ENCODE measurements at places on chromosomes 2 and 18. TPM values are rescaled to one million over a fixed set of nuclear protein-coding genes. Genes with fewer than 3 reads are reported as not detected.
A peak's percentile ranks its signal among the peaks of the same experiment; 100 is the strongest.

DNA sequence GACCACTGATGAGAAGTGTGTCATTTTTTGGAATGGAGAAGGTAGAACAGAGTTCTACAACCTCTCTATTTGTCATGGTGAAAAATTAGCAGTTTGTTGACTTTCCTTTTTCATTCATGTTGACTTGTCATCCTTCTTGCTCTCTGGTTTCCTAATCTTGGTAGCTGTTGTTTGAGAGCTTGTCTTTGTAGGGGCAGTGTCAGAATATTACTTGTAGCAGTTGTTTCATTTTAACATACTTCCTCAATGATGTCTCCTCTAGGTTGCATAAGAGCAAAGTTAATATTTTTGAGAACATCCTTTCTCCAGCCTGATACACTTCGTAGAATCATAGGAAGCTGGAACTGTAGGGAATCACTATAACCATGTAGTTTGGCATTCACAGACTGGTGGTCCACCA is 368.2 kb upstream of the FANCL start:
- H3K27ac ChIP-seq: no peak overlapping the region
- no peak overlapping the region for H3K4me3 ChIP-seq
- no peaks in the 10 kb centered on the region for H3K27me3 ChIP-seq
- no peaks in the 10 kb centered on the region for H3K36me3 ChIP-seq

The SKA1 gene
- 4.7 TPM for total RNA-seq

- H3K36me3 ChIP-seq: no peaks in the 10 kb centered on the region
- peaks cover 2% of the 10 kb centered on the region for H3K27me3 ChIP-seq
- H3K4me3 ChIP-seq: no peak overlapping the region
- DNase-seq: peak; percentile 60
- no peak overlapping the region for H3K27ac ChIP-seq
Observed at GRCh38 chr18:44507729-44508325, 172.9 kb upstream of the SETBP1 start.

The ZEB2 gene
- 109 TPM for total RNA-seq

GRCh38 chr18:63421514-63421913 is 762 bp downstream of the VPS4B start:
- H3K27me3 ChIP-seq: peaks cover 10% of the 10 kb centered on the region
- no peak for DNase-seq
- H3K27ac ChIP-seq: peak overlapping the region; percentile 99
- H3K4me1 ChIP-seq: peaks cover 15% of the 10 kb centered on the region

The CIB4 gene
- total RNA-seq: not detected

- DNase-seq: no peak
- H3K27me3 ChIP-seq: peaks cover 11% of the 10 kb centered on the region
- H3K4me3 ChIP-seq: no peak overlapping the region
- peaks cover 49% of the 10 kb centered on the region for H3K4me1 ChIP-seq
- H3K27ac ChIP-seq: peak overlapping the region; percentile 30
- H3K36me3 ChIP-seq: no peaks in the 10 kb centered on the region
Observed at GRCh38 chr2:120236316-120236715, 13.1 kb upstream of the TMEM185B start.

DNA sequence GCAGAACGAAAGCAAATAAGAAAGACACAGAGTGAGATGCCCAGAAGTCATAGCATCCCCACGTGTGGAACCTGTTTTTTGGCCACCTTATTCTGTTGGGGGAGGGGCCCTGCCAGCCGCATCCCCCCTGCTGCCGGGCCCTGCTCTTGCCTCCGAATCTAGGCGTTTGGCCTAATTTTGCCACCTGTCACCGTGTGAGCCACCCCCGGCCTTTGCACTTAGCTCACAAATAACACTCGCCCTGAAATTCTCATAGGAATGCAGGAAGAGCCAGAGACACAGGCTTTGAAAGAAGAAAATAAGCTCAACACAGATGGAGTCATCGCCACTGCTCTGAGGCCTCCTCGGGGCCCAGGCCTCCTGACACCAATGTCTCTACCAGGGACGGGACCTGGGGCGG is 522.6 kb upstream of the SALL3 start:
- H3K27ac ChIP-seq: no peak overlapping the region
- no peak for DNase-seq
- no peak overlapping the region for H3K4me3 ChIP-seq
- peaks cover 4% of the 10 kb centered on the region for H3K36me3 ChIP-seq
- H3K4me1 ChIP-seq: no peaks in the 10 kb centered on the region
- peaks cover 3% of the 10 kb centered on the region for H3K27me3 ChIP-seq

The PROM2 gene
- 0.62 TPM for total RNA-seq

The BOD1L2 gene
- total RNA-seq: not detected

DNA sequence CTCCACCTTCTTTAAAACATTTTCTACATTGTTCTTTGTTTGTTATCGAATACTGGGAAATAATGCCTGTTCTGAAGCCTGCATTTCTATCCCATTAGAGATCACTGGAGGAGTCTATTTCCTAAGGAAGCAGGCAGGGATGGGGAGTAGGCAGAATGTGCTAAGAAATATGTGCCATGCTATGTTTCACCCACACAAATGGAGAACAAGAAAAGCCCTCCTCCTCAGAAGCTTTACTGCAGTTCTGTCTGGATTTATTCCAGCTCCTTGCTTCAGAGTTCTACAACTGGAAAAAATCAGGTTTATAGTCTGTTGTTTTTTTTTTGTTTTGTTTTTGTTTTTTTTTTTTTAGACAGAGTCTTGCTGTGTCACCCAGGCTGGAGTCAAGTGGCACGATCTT is 825.1 kb downstream of the SLC4A3 start:
- no peak overlapping the region for H3K4me3 ChIP-seq
- H3K27ac ChIP-seq: no peak overlapping the region
- no peaks in the 10 kb centered on the region for H3K4me1 ChIP-seq
- H3K27me3 ChIP-seq: peaks cover 2% of the 10 kb centered on the region

The GAL3ST2 gene
- total RNA-seq: not detected

DNA sequence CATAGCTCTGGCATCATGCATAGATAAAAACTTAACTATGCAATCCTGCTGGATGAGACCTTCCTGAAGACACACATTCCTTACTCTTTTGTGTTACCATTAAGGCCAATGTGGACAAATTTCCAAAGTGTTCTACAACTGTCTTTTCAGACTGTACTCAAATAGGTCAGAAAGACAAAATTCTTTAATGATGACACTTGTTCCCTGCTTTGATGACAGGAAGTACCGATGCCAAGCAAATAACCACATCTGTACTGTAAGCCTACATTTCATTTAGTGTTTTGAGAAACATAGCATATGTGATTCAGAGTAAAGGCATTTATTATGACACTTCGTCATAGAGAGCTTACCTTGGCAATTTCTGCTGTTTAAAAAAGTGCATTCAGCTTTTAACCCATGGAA is 55.0 kb downstream of the PMAIP1 start:
- no peaks in the 10 kb centered on the region for H3K4me1 ChIP-seq
- H3K4me3 ChIP-seq: no peak overlapping the region
- no peaks in the 10 kb centered on the region for H3K27me3 ChIP-seq
- no peak for DNase-seq
- H3K27ac ChIP-seq: no peak overlapping the region

DNA sequence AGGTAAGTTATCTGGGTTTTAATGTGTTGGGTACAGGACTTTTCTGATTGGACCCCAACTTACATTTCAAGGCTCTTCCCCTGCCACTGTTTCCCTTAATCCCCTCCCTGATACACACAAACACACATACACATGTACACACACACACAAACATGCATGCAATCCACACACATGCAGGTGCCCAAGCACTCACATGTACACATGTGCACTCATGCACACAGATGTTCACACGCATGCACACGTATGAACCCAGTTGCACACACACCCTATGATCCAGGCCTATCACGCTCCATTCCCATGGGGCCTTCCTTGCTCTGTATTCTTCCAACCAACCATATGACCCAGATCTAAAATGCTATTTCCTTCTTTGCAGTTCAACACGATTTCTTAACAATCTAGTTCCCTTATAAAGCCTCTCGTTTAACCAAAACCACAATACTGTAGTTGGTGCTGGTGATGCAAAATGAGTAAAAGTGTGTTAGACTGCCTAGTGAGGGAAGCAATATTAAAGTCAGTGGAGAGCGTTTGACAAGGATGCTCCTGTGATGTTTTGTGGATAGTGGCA is 11.1 kb downstream of the SERPINB8 start:
- no peak overlapping the region for H3K4me3 ChIP-seq
- no peak overlapping the region for H3K27ac ChIP-seq
- H3K27me3 ChIP-seq: peaks cover 4% of the 10 kb centered on the region
- no peak for DNase-seq

DNA sequence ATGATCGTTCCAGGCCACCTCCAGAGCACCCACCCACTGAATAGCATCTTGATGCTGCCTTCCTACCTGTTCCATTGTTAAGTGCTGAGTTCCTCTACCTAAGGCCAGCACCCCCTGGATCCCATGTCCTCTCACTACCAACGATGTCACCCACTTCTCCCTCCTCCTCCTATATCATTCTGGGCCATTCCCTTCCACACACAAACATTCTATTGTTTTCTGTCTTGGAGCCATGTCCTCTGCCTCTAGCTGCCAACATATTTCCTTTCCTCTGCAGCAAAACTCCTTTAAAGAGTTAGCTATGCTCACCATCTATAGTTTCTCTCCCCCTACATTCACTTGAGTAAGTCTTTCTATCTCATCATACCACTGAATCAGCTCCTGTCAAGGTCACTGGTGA is 64.0 kb upstream of the ACKR3 start:
- H3K27me3 ChIP-seq: peaks cover 5% of the 10 kb centered on the region
- DNase-seq: no peak
- H3K27ac ChIP-seq: no peak overlapping the region
- H3K4me3 ChIP-seq: no peak overlapping the region
- peaks cover 13% of the 10 kb centered on the region for H3K36me3 ChIP-seq
- peaks cover 22% of the 10 kb centered on the region for H3K4me1 ChIP-seq

DNA sequence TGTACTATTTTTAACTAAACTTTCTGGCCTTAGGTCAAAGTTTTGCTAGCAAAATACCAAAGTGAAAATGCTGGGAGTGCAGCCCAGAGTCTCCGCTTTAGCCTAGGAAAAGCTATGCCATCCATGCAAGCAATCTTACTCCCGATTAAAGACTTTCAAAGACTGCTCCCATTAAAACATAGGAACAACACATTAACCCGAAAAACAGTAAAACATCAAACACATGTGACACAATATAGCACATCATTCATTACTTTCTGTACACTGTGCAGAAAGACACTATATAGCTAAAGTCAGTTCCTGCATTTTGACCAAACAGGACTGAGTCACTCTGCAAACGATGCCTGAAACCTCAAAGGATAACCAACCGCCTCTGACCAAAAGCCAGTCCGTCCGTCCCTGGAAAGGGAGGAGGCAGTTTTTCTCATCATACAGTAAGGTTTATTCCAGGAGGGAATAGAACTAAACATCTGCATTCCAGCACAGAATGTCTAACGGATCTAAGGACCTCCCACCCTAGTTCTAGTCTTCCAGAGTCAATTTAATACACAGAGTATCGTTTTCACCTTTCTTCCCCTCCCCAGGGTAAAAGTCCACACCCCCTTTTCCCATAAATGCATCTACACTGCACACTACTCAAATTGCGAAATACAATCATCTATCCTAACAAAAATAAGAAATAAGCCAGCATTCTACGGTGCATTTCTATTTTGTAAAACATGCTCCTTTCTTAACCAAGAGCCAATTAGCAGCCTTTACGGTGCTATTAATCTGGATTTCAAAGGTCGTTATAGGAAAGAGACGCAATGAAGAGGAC is 1.7 kb downstream of the ROCK2 start:
- H3K4me1 ChIP-seq: peaks cover 36% of the 10 kb centered on the region
- no peak for DNase-seq
- peaks cover 8% of the 10 kb centered on the region for H3K36me3 ChIP-seq
- peak overlapping the region; percentile 100 for H3K4me3 ChIP-seq
- H3K27me3 ChIP-seq: peaks cover 12% of the 10 kb centered on the region
- peak overlapping the region; percentile 96 for H3K27ac ChIP-seq

The RBKS gene
- 2.0 TPM for total RNA-seq

- no peaks in the 10 kb centered on the region for H3K27me3 ChIP-seq
- H3K4me3 ChIP-seq: no peak overlapping the region
- peaks cover 7% of the 10 kb centered on the region for H3K4me1 ChIP-seq
- DNase-seq: no peak
Observed at GRCh38 chr18:47087676-47088075, 52.3 kb upstream of the ELOA2 start.

DNA sequence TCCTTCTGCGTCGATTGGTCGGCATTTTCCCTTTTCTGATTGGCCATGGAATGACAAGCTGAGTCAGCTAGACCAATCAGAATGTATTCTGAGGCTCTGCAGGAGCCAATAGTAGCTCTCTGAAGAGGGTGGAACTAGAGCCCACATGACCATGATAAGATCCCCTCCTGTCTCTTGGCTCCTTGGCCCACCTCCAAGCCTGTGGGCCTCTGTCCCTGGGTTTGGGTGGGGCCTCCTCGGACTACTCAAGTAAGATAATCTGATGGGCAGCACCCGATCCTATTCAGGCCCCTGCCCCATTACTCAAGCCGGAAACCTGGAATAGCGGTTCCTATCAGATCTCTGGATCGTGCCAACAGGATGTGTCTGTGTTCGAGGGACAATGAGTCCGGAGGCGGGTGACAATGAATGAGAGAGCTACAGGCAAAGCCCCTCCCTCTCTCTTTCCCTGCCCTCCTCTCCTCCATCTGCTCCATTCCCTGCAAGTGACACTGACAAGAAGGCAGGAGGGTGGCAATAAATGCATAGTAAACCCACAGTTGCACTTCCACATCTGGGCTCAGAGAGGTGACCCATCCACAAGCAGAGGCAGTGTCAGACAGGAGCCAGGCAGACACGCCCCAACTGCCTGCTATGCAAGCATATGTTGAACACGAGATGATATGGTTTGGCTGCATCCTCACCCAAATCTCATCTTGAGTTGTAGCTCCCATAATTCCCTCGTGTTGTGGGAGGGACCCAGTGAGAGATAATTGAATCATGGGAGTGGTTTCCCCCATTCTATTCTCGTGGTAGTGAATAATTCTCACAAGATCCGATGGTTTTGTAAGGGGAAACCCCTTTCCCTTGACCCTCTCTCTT is 114.7 kb downstream of the TNS1 start:
- no peak overlapping the region for H3K4me3 ChIP-seq
- peaks cover 25% of the 10 kb centered on the region for H3K36me3 ChIP-seq
- H3K27ac ChIP-seq: no peak overlapping the region
- H3K4me1 ChIP-seq: peaks cover 19% of the 10 kb centered on the region

Data from endothelial cell (in vitro differentiated cells).